Activated gamma-delta T cell treated with Interleukin-2 at 50 U/mL for 16 hours (primary cell): ENCODE measurements at places on chromosomes 7 and 10.

DNA sequence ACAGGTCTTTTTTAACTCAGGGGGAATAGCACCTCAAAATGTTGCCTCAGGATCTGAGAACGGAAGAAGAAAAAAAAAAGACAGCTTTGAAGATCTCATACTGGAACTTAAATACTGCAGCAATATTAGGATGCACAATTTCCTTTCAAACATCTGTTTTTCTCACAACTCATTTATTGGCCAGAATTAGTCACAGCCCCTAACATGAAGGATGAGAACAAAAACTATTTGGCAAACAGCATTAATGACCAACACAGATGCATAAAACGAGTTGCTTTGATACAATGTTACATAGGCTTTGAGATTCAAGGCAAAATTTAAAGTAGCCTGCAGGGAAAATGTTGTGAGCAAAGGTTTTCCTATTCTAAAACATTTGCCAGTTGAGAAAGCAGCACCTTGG is 36.5 kb downstream of the JMJD1C start:
- no peak for DNase-seq

DNA sequence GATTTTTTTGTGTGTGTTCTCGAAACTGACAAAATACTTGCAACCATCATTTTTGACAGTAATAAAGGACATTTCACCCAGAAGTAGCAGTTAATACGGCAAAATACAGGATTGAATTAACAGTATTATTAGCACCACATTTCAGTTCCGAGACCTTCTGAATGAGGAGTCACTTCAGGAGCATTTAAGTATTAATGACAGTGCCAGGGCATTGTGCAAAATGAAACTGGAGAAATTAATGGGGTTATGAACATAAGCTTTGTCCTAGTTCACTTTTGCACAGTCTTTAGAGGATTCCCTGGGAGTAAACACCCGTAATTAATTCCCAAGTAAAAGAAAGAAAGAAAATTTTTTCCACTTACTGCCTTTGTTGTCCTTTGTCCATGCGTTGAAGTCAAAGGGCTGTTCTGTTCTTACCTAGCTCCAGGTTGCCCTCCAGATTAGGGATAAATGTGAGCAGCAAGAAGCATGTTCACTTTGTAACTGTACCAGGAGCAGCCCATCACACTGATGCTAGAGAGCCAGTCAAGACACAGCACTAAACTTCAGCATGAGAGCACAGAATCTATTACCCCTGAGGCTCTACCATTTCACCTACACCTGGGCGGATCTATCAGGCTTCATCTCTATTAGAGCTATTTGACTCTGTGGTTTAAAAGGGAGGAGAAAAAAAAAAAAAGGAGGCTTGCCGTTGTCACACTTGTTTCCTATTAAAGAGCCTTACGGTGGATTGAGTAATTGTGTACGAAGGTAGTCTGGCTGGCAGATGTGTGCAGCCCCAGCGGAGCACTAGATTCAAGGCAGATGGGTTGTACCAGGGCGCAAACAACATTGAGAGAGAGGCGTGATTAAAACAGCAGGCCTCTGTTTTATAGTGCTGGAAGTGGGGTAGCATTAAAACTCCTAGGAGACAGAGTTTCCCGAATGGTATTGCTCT is 297.8 kb upstream of the SEMA3A start:
- DNase-seq = no peak

DNA sequence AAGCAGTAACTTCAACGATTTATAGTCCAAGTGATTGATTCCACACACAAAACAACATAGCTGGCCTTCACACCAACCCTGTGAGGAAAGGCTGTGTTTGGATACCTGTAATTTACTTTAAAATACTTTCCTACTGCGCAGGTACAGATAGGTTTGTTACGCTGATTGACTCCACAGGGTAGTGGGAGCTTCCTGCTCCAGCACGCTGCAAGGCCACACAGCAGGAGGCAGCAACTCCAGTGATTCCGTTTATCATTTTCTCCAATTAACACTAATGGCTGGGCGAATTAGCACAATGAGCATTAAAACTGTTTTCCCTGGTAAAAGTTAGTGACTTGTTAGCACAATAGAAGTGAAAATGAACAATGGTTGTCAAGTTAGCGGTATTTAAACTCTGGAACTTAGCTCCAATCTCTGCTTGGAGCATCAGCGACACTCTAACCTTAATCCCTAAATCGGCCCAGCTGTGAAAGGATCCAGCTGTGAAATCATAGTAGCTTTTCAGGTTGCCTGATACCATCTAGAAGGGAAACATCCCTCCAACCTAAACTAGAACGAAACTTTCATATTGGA is 959 bp downstream of the DCLRE1C start:
- no peak for DNase-seq

- no peak for DNase-seq
Measured at GRCh38 chr10:70996549-70996948, 108.2 kb upstream of the PCBD1 start.

DNA sequence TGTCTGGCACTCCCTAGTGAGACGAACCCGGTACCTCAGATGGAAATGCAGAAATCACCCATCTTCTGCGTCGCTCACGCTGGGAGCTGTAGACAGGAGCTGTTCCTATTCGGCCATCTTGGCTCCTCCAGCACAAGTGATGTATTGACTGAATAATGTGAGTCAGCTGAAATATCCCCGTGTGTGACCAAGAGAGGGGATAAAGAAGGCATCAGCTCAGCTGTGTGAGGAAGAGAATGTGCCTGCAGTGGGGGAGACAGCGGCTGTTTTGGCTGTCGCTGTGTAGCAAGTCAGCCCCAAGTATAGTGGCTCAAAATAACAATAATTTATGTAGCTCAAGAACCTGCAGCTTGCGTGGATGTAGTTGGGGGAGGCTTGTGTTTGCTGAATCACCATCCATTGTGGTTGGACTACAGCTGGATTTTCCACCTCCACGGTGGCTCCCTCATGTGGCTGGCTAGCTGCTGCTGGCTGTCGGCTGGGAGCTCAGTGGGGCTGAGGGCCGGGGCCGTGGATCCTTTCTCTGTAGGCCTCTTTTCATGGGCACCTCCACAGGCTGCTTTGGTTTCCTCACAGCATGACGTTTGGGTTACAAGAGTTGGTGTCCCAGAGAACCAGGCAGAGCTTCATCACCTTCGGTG is 434.5 kb downstream of the CCSER2 start:
- DNase-seq = no peak

GRCh38 chr7:105806592-105807447 is 69.6 kb downstream of the ATXN7L1 start:
- peak; percentile 42 for DNase-seq

GRCh38 chr7:80505900-80506500 is 5.9 kb downstream of the GNAT3 start:
- DNase-seq = no peak

DNA sequence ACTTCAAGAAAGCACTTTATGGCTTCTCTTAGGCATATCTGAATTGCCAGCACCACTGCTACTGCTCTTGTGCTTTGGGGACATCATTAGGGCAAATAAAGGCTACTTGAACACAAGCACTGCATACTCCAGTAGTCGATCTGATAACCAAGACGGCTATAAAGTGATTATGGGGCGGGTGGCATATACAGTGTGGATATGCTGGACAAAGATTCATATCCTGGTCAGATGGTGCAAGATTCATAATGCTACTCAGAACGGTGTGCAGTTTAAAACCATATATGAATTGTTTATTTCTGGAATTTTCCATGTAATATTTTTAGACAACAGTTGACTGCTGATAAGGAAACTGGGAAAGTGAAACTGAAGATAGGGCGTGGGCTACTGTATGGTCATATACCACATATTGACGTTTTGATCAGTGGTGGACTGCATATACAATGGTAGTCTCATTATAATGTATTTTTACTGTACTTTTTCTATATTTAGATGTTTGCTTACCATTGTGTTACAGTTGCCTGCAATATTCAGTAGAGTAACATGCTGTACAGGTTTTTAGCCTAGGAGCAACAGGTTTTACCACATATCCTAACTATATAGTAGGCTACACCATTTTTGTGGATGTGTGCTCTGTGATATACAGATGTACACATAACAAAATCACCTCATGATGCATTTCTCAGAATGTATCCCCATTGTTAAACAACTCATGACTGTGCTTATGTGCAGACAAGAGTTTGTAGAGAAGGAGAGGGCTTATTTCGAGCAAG is 15.2 kb downstream of the ANLN start:
- DNase-seq = no peak

DNA sequence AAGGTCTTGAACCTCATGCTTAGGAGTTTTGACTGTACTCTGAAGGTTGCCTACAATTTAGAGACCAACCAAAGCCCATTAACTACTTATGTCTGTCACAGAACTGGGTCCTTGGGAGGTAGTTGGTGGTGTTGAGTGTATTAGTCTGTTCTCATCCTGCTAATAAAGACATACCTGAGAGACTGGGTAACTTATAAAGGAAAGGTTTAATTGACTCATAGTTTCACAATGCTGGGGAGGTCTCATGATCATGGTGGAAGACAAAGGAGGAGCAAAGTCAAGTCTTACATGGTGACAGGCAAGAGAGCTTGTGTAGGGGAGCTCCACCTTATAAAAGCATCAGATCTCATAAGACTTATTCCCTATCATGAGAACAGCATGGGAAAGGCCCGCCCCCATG is 319.6 kb upstream of the ZMIZ1 start:
- DNase-seq = no peak

DNA sequence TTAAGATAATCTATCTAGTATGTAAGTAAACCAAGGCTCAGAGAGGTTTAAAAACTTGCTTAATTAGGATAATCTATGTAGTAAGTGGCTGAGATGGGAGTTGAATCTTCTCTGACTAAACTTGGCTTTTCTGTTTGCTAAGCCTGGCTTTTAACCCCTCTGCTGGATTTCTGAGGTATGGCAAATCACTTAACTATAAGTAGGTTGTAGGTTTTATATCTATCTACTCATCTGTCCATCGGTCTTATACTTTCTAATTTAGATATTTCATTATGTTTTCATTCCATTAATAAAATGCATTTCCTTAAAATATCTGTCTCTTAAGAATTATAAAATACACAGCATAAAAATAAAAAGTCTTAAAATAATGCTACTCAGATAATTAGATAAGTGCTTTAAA is 59.4 kb downstream of the ST7 start:
- no peak for DNase-seq

DNA sequence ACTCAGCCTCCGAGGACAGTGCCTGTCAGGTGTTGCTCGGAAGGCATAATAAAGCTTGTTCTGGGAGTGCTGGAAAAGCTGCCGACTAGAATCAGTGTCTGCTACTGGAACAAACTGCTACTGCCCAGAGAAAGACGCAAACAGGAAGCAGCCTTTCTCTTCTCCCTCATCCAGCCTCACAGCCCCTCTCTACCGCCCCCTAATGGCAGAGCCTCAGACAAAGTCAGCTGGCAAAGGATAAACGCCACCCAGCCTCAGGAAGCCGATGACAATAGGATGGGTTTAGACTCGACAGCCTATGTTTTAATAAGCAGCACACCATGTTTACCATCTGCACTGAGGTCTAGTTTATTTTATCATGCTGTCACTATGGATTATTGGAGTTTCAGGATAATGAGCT is 169.5 kb upstream of the LYZL1 start:
- DNase-seq = no peak

- no peak for DNase-seq
Measured at GRCh38 chr10:100104300-100104699, 22.6 kb upstream of the CPN1 start.

DNA sequence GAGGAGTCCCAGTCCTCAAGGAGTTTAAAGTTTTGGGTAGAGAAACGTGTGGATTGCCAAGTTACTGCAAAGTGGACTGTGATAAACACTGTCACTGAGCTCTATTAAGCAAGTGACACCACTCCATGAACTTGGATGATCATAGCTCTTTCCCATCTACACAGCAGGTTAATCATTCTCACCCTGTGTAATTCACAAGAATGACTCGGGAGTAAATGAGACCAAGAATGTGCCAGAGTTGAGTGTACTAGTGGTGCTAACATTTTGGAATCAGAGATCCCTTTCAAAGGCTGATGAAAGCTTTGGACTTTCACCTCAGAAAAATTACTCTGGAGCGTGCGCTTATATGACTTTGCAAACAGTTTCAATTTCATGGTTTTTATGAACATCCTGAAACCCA is 80.8 kb downstream of the RBM20 start:
- DNase-seq = no peak

DNA sequence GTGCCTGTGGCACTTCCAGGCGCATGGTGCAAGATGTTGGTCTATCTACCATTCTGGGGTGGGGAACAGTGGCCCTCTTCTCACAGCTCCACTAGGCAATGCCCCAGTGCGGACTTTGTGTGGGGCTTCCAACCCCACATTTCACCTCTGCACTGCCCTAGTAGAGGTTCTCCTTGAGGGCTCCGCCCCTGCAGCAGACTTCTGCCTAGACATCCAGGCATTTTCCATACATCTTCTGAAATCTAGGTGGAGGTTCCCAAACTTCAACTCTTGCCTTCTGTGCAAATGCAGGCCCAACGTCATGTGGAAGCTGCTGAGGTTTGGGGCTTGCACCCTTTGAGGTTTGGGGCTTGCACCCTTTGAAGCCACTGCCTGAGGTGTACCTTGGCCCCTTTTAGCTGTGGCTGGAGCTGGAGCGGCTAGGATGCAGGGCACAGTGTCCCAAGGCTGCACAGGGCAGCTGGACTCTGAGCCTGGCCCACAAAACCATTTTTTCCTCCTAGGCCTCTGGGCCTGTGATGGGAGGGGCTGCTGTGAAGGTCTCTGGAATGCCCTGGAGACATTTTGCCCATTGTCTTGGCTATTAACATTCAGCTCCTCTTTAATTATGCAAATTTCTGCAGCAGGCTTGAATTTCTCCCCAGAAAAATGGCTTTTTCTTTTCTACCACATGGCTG is 130.6 kb upstream of the EFCAB10 start:
- no peak for DNase-seq

DNA sequence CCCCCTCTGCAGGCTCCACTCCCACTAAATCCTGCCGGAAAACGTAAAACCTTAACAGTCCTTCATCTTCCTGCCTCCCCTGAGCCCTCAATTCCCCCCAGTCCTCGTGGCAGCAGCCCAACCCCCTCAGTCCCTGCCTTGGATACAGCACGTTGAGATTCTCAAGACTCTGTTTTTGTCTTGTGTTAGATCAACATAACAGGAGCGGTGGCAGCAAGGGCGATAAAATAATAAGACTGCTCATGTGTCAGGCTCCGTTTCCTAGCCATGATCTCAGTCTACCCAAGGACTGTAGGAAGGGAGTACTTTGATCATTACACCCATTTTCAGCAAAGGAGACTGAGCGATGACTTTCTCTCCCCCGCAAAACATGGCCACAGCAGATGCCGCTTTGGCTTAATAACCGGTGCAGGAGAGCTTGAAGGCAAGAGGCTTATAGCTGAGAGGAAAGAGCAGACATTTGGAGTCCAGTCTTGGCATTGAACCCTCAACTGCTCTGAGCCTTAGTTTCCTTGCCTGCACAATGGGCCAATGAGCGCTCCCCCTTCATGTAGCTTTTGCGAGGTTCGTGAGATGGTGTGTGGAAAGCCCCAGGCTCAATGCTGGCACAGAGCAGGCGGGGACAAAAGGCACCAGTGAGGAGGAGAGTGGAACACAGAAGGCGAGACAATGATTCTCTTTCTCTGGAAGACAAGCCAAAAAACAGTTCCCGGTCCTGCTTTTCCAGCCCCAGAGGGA is 42.1 kb upstream of the PCBD1 start:
- no peak for DNase-seq

GRCh38 chr10:122113161-122113944 is 124.4 kb downstream of the TACC2 start:
- DNase-seq = no peak
